CD4-positive, CD25-positive, alpha-beta regulatory T cell (primary cell): ENCODE measurements at places on chromosomes 5 and 9. TPM values are rescaled to one million over a fixed set of nuclear protein-coding genes. Genes with fewer than 3 reads are reported as not detected.
A peak's percentile ranks its signal among the peaks of the same experiment; 100 is the strongest.

DNA sequence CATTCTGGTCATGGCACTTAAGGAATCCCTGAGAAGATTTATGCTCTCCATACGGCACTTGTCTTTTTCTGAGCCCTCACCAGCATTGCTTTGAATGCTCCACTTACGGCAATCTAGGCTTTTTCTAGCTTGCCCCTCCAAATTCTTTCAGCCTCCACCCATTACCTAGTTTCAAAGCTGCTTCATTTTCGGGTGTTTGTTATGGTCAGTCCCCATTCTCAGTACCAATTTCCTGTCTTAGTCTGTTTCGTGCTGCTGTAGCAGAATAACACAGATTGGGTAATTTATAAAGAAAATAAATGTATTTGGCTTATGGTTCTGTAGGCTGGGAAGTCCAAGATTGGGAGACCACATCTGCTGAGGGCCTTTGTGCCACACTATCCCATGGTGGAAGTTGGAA lies 42.0 kb downstream of the ARHGEF28 start:
- no peak for DNase-seq

DNA sequence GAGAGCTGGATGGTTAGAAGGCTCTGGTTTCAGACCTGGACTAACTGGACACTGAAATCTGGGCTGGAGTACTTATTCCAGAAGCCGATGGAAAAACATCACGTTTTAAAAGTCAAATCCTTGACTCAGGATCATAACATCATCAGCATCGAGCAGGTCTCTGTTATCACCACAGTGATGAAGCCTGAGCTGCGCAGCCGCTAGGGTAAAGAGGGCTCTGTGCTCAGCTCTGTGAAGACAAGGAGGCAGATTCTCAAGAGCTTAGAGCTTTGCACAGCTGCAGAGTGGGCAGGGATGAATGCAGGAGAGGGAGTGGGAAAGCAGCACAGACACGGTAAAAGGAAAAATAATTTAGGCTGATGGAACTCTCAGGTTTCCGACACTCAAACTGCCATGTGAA lies 208.8 kb upstream of the TAS2R1 start:
- no peak for DNase-seq

- peak; percentile 24 for DNase-seq
These were observed 1.3 kb downstream of the NAA35 start for GRCh38 chr9:85941966-85942912.

GRCh38 chr5:98836175-98836574 lies 62.7 kb downstream of the RGMB start:
- no peak for DNase-seq

GRCh38 chr9:74783408-74783807 lies 104.3 kb downstream of the TRPM6 start:
- no peak for DNase-seq

DNA sequence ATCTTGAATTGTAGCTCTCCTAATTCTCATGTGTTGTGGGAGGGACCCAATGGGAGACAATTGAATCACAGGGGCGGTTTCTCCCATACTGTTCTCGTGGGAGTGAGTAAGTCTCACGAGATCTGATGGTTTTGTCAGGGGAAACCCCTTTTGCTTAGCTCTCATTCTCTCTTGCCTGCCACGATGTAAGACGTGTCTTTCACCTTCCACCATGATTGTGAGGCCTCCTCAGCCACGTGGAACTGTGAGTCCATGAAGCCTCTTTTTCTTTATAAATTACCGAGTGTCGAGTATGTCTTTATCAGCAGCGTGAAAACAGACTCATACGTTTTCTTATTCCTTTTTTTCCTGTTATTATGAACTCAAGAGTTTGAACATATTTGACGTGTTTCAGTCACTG lies 39.1 kb downstream of the RETREG1 start:
- DNase-seq, result no peak

NEUROG1 gene
- not detected for polyA plus RNA-seq

FBP2 gene
- polyA plus RNA-seq, result not detected

PTPN3 gene
- 0.03 TPM for polyA plus RNA-seq

FYB1 gene
- polyA plus RNA-seq, result 227 TPM

C8G gene
- not detected for polyA plus RNA-seq

PCDHB6 gene
- not detected for polyA plus RNA-seq
